ENCODE measurements at places on chromosomes 5 and 9.

- DNase-seq = peak; percentile 82
Measured at GRCh38 chr5:167639273-167639672, 652.2 kb upstream of the WWC1 start.

DNA sequence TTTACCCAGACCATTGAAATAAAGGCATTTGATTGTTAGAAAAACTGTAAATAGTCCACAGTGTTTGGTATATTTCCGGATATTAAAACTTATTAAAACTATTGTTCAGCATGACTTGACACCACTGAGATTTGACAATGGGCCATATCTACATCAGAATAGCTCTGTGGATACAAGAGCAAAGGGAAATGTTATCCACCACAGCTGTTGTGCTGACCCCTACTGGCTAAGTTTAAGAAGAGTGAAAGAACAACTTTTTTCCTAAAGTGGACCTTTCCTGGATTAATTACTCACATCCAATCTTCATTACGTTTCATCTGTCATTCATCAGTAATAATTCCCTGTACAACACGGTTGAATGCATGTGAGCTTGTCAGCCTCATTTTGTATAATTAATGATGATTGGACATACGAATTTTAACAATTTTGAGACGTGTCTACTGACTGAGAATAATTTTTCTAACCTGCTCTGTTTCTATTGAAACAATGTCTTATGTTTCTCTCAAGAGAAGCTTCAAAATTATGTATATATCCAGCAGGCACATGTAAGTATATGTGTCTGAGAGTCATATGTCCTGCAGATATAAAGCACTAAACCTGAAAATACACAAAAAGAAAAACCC lies 1952.6 kb downstream of the MAT2B start:
- peak; percentile 69 for DNase-seq

DNA sequence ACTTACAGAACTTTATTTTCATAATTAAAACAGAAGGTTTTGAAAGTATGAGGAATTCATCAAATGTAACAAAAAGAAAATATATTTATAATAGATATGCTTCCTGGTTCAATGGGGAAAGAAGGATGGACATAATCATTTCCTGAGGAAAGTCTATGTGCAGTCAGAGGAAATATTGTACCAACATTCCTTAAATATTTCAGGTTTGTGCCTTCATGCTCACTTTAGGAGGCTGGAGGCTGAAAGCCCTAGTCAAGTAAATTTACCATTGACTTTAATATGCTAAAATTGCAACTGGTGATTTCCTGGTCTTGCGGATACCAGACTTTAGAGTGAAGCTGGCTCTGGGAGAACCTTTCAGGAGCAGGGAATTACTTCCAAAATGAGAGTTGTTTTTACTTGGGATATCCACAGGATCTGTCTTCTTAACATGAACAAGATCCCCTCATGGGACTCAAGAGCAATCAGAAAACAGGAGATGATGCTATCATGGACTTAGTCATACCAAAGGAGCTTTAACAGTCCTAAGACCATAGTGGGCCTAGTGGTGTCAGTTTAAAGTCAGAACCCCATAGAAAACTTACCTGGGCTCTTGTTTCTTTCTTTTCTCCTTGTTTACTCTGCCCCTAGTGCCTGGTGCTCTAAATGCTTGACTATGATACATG lies 762.8 kb upstream of the GRAMD2B start:
- DNase-seq = peak; percentile 42

DNA sequence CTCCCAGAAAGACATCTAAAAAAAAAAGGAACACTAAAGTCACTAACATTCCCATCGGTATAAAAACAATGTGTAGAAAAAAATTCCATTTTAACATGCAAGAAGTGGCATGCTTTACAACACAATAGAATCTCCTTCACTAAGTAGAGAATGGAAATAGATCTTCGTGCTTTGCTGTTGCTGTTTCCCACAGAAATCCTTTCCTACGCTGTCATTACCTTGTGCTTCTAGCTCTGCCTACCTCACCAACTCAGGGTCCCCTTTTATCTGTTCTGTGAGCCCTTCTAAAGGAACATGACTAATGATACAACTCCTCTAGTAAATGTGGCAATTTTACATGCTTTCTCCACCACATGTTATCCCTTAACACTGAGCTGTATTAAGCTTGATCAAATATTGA lies 202.9 kb downstream of the MCTP1 start:
- peak; percentile 71 for DNase-seq
